Activated CD4-positive, alpha-beta T cell treated with anti-CD3 and anti-CD28 coated beads for 24 hours (primary cell): ENCODE measurements at places on chromosomes 3 and 15.
A peak's percentile ranks its signal among the peaks of the same experiment; 100 is the strongest.

DNA sequence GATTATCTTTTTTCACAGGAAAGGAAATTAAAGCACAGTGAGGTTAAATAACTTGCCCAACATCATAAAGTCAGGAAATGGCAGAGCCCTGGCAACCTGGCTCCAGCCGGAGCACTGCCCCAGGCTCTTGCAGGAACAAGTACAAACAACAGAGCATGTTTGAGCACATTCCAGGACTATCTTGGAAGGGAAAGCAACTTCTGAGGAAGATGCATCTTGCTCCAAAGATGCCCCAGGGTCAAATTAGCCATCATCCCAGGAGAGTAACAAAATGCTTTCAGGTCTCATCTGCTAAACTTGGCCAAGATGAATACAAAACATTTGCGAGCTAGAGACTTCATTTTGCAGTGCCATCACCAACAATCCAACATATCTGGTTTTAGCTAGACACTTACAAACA is 162.4 kb upstream of the LRRN1 start:
- DNase-seq, result no peak

- DNase-seq, result peak; percentile 27
These were observed 2.8 kb downstream of the ABHD2 start for GRCh38 chr15:89090791-89091626.

- DNase-seq, result no peak
These were observed 104.1 kb downstream of the STAC start for GRCh38 chr3:36484386-36484785.

DNA sequence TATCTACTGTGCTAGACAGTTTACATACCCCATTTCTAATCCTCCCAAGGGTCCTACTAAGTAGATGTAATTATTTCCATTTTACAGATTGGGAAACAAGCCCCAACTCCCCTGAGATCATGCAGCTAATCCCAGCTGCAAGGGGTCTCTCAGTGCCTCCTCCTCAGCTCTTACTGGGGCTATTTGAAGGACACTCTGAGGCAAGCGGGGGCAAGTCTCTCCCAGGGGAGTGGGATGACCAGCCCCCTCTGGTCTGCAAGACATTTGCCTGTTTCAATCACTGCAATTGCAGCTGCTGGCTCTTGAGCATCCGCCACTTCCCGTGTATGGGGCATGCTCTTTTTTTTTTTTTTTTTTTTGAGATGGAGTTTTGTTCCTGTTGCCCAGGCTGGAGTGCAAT is 11.4 kb downstream of the LAMP3 start:
- DNase-seq, result no peak

GRCh38 chr15:59190291-59190690 is 16.4 kb upstream of the LDHAL6B start:
- no peak for DNase-seq

DNA sequence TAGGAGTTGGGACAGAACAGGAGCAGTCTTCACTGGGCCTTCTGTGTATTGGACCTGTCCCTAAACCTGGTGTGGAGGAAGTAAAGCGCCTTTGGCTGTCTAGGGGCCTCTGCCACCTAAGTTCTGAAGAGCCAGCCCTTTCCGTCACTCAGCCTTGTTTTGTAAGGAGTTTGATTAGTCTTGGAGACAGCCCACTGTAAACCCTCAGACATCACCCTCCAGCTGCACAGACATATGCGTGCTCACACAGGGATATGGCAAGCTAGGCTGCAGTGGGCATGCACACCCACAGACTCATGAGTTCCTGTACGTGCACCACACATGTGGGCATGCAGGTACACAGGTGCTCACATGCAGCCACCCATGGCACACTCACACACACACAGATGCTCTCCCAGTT is 5.2 kb downstream of the PRKCD start:
- DNase-seq, result no peak

- DNase-seq, result no peak
These were observed 1.8 kb downstream of the EPM2AIP1 start for GRCh38 chr3:36991147-36991546.

DNA sequence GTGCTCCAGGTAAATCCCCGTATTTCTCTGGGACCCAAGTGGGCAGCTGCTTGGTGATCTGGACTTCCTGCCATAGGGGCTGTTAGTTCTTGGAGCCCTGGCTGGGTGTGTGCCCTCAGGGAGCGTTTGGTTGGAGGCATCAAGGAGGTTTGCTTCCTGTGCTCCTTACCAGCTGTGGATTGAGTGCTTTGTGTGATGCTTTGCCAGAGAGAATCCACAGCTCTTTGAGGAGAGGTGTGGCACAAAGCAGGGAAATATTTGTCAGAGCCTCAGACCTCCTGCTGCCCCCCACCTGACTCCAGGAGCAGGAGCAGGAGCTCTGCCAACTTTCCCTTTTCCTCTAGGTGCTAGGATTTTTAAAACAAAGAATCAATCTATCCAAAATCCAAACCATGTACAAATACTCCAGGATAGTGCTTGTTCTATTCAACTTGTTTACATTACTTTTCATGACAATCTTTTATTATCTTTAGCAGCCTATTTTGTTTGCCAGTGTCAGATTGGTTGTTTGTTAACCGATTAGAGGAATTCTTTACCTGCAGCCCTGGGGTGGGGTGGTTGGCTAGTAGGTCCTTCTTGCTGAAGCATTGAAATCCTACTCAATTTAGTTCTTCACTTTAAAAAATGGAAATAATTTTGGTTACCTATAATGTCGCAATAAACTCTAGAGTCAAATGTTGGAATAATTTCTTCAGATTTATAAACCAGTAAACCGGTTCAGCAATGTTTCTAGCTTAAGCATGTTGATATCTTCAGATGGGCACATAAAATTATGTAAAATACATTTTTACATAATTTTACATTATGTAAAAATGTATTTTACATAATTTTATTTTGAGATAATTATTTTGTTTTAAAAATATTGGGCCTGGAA is 2.5 kb downstream of the CTDSPL start:
- DNase-seq, result no peak

- no peak for DNase-seq
These were observed 1.4 kb upstream of the WHAMM start for GRCh38 chr15:82807920-82808633.
